ENCODE measurements at places on chromosomes 16 and 17. TPM values are rescaled to one million over a fixed set of nuclear protein-coding genes. Genes with fewer than 3 reads are reported as not detected.
A peak's percentile ranks its signal among the peaks of the same experiment; 100 is the strongest.

- DNase-seq, result no peak
Observed at GRCh38 chr16:89407925-89408300, 82.4 kb downstream of the ANKRD11 start.

DNA sequence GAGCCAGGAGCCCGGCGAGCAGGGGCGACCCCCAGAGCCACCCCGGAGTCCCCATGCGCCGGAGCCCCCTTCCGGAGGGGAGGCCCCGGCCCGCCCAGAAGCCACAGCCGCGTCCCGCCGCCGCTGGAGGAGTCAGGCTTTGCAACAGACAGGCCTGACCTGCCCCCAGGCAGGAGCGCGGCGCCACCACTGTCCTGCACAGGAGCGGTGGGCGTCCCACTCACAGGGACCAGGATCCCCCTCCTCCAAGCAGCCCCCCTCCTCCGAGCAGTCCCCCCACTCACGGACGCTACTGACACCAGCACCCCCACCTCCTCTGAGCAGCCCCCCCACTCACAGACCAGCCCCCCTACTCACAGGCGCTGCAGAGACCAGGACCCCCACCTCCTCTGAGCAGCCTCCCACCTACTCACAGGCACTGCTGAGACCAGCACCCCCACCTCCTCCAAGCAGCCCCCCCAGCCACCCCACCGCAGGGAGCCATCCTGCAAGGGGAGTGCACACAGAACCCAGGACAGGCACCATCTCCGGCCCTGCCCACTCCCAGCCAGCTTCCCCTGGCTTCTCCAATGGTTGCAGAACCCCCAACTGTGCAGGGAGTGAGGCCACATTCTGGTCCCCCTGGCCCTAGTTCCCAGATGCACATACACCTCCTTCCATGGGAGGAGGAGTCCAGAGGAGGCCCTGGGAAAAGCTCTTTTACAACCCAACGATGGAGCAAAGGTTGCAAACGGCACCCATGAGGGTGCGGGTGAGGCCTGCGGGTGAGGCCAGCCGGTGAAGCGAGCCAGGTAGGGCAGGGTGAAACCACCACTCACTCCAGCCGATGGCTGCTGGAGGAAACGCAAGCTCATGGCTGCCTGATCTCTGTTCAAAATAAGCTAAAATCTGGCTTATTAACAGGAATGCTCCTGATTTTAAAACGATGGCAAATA lies 69.9 kb downstream of the ABR start:
- no peak for DNase-seq

GPR142 gene
- not detected for total RNA-seq

DNA sequence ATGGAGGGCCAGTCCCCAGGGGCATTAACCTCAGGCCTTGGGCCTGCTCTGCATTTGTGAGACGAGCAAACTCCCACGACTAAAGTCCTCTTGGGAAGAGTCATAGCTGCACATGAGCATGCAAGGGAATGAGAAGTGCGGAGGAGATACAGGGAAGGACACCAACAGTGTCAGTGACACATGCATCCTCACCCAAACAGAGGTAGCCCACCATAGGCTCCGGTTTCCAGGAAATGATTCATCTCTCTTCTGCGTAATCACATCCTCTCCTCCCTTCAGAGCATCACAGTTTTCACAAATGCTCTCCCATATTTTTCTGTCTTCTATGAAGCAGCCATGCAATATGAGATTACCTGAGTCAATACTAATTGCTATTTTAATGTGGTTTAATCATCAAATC lies 725.7 kb upstream of the GOT2 start:
- no peak for DNase-seq

GRCh38 chr16:20307791-20308190 lies 19.5 kb downstream of the GP2 start:
- DNase-seq, result no peak

ADAP2 gene
- 17.9 TPM for total RNA-seq

UMOD gene
- total RNA-seq, result not detected

- DNase-seq, result no peak
Observed at GRCh38 chr17:44931376-44931775, 16.1 kb upstream of the GFAP start.

GRCh38 chr16:66081775-66082366 lies 284.6 kb upstream of the CDH5 start:
- no peak for DNase-seq

DNA sequence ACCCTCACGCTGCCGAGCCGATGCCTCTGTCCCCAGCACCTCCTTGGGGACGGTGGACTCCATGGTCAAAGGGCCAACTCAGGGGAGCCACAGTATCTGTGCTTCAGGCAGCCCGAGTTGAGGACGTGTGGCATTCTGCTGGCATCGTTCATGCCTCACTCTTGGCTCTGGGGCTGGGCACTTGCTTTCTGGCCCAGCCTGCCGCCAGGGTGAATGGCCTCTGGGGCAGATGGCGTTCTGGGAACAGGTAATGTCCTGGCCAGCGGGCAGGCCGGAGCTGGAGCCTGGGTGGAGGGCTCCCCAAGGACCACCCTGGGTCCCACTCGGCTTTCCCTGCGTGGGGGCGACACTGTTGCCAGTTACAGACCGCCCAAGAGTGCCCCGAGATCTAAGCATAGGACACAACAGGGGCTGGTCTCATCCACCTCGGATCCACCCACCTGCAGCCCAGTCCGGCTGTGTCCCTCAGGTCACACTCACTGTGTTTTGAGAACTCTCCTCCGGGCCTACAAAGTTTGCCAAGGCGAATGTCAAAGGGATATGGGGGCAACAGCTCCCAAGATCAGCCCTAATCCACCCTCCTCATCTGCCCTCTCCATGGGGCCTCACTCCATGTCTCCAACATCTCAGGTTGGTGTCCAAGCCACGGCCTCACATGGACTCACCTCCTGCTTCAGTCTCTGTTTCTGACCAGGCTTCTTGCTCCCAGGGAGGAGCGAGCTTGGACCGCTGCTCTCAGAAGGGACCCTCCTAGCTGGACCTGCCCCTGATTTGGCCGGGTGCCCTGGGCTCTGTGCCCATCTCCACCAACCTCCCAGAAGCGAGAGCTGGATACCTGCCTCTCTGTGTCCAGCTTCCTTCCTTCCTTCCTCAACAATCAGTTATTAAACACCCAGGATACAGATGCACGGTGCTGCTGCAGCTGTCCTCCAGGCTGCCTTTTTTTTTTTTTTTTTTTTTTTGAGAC lies 60.8 kb downstream of the TMEM235 start:
- DNase-seq, result no peak

BOLA2 gene
- total RNA-seq, result 3.7 TPM

DNA sequence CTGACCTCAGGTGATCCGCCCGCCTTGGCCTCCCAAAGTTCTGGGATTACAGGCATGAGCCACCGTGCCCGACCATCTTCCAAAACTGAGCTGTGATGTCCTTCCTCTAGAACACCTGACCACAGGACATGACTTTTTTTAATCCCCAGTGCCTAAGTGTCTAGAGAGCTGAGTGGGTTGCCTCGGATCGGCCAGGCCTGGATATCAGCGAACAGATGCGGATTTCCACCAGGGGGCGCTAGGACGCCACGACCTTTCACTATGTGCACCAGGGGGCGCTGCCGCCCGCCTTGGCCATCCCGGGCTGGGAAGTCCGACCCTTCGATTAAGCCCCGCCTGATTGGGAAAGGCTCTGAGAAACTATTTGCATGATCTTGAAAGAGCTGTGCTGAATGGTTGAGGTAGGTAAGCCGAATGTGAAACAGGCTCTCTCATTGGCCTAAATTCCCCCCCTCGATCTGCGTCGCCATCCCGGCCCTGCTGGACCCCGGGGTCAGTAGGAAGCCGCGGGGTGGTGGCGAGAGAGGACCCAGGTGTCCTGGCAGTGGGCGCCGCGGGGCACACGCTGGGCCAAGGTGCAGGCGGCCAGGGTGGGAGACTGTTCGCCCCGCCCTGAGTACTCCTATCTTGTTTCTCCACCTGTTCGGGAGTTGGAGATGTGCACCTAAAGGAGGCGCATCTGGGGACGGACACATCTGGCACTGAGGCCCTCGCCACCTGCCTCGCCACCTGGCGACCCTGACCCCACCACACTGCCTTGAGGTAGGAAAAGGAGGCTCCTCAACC lies at the start of gene ACBD4:
Gene ACBD4, plus strand, starts transcription at position 496 of the 786 bp plus-strand sequence. CDS start 458 bp downstream, outside the sequence.
- DNase-seq, result peak; percentile 94

DNA sequence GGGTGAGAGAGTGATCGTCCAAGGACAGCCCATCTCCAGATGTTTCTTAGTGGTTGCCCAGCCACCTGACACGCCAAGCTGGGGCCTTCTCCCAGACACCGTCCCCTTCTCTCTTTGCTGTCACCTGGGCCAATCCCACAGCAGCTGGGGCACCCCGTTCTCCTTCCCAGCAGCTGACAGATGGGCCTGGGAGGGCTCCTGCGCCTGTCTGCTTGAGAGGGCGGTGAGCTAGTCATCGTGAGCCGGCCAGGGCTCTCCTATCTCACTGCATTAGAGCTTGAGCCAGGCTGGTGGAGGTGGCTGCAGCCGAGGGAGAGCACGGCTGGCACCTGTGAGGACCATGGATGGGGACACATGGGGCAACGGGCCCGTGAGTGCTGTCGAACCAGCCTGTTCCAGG lies 41.2 kb downstream of the RAB11FIP3 start:
- no peak for DNase-seq

- DNase-seq, result no peak
Observed at GRCh38 chr17:80785477-80786178, 206.0 kb upstream of the CHMP6 start.

DNA sequence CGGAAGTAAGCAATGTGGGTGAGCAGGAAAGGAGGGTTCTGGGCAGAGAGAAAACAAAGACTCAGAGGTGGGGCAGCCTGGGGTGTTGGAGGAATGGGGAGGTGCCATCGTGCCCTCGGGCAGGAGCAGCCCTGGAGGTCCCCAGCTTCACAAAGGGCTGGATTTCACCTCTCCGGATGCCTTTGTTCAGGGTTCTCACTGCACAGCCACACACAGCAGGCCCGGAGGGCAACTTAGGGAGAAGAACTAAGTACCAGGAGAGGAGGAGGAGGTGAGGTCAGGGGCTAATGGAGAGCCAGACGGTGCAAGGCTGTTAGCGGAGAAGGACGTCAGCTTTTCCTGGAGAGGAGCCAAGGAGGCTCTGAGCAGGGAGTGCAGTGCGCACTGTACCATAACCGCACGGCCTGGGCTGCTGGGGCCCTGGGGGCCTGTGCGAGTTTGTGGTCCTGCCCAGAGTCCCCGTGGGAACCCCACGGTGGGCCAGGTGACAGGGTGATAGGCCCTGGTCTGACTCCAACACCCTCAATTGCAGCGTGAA lies 9.3 kb downstream of the ARRB2 start:
- DNase-seq, result no peak

GRCh38 chr17:80718428-80718827 lies 173.8 kb downstream of the RPTOR start:
- DNase-seq, result no peak

DNA sequence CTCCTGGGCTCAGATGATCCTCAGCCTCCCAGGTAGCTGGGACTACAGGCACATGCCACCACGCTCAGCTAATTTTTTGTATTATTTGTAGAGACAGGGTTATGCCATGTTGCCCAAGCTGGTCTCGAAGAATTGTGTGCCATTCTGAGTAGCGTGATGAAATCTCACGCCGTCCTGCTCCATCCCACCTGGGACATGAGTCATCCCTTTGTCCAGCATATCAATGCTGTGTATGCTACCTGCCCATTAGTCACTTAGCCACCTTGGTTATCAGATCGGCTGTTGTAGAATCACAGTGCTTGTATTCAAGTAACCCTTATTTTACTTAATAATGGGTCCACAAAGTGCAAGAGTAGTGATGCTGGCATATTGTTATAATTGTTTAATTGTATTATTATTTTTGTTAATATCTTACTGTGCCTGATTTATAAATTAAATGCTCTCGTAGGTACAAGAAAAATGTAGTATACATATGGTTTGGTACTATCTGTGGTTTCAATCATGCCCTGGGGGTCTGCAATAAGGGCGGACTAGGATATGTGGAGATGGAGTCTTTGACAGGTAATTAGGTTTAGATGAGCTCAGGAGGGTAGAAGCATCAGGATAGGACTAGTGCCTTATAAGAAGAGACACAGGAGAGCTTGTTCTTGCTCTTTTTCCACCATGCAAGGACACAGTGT lies 26.6 kb upstream of the SLC13A2 start:
- DNase-seq, result no peak

DNA sequence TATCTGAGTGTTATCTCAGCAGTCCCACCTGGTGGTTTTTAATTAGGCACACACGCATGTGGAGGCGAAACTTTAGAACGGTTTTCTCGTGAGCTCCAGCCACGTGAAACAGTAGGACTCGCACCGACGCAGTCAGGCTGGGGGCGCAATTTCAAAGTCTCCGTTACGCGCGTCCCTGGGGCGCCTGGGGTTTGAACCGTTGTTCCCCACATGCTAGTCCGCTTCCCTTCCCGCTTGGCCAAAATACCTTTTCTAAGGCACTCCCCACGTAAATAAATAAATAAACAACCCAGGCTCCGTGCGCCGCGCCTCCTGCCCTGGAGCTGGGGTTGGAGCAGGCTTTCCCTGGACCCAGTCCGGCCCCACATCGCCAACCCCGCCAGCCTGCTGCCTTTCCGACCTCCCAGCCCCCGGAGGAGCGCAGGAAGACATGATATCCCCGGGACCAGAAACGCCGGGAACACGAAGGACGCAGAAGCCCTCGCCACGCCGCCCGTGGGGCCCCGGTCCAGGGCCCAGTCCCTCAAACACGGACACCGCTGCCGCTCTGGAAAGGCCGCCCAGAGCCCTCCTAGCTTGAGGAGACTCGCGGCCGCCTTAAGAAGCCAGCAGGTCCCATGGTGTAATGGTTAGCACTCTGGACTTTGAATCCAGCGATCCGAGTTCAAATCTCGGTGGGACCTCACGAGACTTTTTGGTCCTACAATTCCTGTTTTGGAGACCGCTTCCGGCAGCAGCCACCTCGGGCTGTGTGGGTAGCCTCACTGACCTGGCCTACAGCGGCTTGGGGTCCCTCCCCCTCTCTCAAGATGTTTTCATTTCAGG lies 18.2 kb downstream of the GNGT2 start:
- DNase-seq, result peak; percentile 90

MYCBPAP gene
- total RNA-seq, result 1.5 TPM

- no peak for DNase-seq
Observed at GRCh38 chr17:57080718-57081117, 4.3 kb upstream of the AKAP1 start.

DNA sequence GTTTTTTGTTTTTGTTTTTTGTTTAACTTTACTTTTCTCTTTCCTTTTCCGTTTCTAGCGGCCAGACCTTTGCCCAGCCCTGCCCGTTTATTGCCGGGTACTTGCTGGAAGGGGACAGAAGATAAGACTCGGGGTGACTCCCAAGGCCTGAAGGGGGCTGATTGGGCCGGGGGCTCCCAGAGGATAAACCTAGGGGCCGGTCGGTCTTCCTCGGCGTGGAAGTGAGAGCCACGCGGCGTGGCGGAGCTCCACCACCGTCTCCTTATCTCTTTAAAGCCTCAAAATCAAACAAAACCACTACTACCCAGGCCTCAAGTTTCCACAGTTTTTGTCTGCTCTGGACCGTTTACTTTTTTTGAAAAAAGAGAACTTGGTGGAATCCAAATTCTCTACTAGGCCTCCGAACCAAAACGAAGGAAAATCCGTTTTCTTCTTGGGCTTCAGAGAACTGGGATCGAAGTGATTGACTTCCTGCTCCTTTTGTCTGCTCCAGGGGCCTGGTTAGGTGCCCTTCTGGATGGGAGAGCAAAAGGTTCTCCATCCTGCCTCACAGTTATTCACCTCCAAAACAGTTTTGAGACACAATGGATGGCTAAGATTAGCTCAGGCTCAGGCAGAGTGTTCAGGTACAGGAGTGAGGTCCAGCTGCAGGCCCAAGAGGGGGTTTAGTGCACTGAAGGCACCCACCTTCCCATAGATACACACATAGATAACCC lies 8.5 kb upstream of the HOXB9 start:
- no peak for DNase-seq

NPIPB6 gene
- total RNA-seq, result not detected

KLHL10 gene
- 0.20 TPM for total RNA-seq

- DNase-seq, result no peak
Observed at GRCh38 chr16:9176547-9177418, 85.3 kb downstream of the HAPSTR1 start.

- DNase-seq, result no peak
Observed at GRCh38 chr16:5220705-5221104, 123.1 kb upstream of the EEF2KMT start.

FAM234A gene
- 200 TPM for total RNA-seq

Data from heart right ventricle (tissue), 16 donors.